ENCODE measurements at places on chromosomes 4 and X. TPM values are rescaled to one million over a fixed set of nuclear protein-coding genes. Genes with fewer than 3 reads are reported as not detected.

The USP17L5 gene
- not detected for total RNA-seq

The STOX2 gene
- total RNA-seq, result not detected

The GUCY1A1 gene
- 0.25 TPM for total RNA-seq

The NPY2R gene
- total RNA-seq, result not detected

DNA sequence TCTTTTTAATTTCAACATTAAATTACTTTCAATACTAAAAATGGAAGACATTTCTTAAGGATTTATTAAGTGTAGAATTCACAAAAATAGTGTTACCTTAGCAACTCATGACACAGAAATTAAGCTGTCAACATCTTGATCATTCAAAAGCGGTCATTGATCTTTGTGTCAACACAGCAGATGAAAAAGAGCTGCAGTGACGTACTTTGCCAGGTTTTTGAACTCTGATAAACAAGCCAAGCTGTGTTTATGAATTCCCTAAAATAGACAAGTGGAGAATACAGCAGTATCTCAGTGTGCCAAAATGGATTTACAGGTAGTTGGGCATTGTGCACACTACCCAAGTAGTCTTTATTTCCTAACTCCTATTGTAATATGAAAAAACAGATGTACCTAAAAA, 1141.8 kb upstream of the PCDH7 start:
- DNase-seq, result no peak

GRCh38 chrX:41002026-41002425, 83.2 kb upstream of the USP9X start:
- no peak for DNase-seq

The CCKAR gene
- total RNA-seq, result not detected

- DNase-seq, result no peak
These were observed 465.1 kb upstream of the SLIT2 start for GRCh38 chr4:19786616-19787015.

DNA sequence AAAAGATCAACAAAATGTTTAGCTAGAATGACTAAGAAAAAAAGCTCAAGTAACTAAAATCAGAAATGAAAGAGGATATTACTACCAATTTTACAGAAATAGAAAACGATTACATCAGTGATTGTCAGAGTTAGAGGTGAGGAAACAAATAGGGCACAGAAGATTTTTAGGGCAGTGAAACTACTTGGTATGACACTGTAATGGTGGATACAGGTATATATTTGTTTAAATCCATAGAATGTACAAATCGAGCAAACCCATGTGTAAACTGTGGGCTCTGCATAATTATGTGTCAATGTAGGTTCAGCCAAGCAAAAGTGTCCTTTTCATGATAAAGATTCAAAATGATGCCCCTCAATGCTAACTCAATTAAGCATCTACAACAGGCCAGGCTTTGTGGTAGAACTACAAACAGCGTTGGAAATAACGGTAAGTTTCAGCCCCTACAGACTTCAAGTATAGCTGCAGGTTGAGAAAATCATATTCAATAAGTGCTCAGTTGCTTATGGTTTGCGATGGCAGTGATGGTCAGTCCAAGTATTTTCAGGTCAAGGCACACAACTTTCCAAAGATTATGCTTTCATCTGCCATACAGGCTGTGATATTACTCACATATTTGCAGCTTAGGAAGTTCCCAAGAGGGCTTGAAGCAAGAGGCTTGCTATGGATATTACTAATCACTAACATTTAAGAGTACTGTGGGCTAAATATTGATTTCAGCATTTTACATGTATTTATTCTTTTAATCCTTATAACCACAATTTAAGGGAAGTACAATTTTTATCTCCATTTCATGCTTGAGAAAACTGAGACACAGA, 158.6 kb downstream of the TET2 start:
- no peak for DNase-seq

The ARAP2 gene
- total RNA-seq, result 88.0 TPM

- no peak for DNase-seq
These were observed 3.7 kb downstream of the HHIP start for GRCh38 chr4:144649646-144650045.
